ENCODE measurements at places on chromosomes 6 and 20. TPM values are rescaled to one million over a fixed set of nuclear protein-coding genes. Genes with fewer than 3 reads are reported as not detected.

GRCh38 chr6:42294759-42295158 lies 77.1 kb upstream of the MRPS10 start:
- peak; percentile 69 for DNase-seq

GRCh38 chr6:54267798-54268197 lies 40.4 kb upstream of the TINAG start:
- DNase-seq: peak; percentile 61

The SNAP25 gene
- 39.6 TPM for polyA plus RNA-seq

- peak; percentile 69 for DNase-seq
These were observed 562 bp downstream of the TFEB start for GRCh38 chr6:41734666-41735426.

- peak; percentile 71 for DNase-seq
These were observed 155.6 kb upstream of the SNX9 start for GRCh38 chr6:157667211-157668008.

The TRIM15 gene
- 0.09 TPM for polyA plus RNA-seq

The COL19A1 gene
- polyA plus RNA-seq: not detected

GRCh38 chr6:90574610-90575009 lies 12.3 kb downstream of the MAP3K7 start:
- DNase-seq: no peak

DNA sequence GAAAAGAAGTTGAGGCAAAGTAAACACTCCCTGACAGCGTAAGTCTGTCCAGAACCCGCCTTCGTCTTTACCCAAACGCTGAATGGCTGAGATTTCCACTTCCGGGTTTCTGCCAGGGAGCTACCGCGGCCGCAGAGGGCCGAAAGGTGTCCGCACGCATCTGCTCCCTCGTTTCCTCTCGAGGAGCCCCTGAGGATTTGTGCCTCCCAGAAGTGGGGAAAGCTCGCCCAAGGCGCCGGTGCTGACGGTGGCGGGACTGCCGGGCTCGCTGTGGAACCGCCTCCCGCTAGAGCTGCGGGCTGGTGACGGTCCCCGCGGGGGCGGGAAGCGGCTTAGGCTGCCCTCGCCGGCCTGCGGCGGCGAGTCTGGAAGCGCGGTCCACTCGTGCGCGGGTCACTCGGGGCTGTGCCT lies 1760.2 kb upstream of the DEFB115 start:
- no peak for DNase-seq

DNA sequence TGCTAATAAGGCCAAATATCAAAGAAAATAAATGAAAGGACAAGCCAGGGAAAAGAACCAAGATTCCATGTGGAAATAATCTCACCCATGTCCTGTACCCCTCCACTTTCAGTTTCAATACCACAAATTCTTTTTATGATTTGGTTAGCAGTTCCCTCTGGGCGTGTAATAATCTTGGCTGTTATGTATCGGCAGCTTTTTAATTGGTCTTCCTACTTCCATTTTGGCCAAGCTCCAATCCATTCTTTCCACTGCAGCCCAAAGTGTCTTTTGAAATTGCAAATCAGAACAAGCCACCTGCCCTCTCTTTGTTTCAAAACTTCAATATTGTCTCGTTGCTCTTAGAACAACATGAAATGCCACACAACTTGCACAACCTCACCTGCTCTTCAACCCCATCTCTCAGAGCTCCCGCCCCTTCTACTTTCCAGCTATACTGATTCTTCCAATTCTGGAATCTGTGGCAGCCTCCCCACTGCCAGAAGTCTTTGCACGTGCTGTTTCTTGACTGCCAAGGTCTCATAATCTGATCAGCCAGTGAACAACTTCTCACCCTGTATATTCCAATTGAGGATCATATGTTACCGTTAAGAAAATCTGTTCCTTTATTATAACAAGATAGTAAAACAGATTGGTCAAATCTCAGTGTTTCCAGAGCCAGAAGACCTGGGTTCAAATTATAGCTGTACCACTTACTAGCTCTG lies 354.5 kb downstream of the CBLN4 start:
- DNase-seq: no peak

The ZBTB46 gene
- polyA plus RNA-seq: 0.32 TPM

Data from A549 (cell line).